H4 (cell line): ENCODE measurements at places on chromosomes 5 and 9. TPM values are rescaled to one million over a fixed set of nuclear protein-coding genes. Genes with fewer than 3 reads are reported as not detected.

- peak; percentile 62 for DNase-seq
These were observed 6.8 kb upstream of the PAEP start for GRCh38 chr9:135554718-135555117.

The PLAC8L1 gene
- total RNA-seq = not detected in 2 replicates

- DNase-seq = no peak
These were observed 53.5 kb downstream of the PLK2 start for GRCh38 chr5:58406394-58406793.

- no peak for DNase-seq
These were observed 11.4 kb upstream of the DUSP1 start for GRCh38 chr5:172782169-172783039.

The PCDHGB6 gene
- total RNA-seq = 0.02 and 0.33 TPM in 2 replicates

GRCh38 chr5:14686517-14686916 lies 22.0 kb downstream of the OTULIN start:
- DNase-seq = no peak

GRCh38 chr5:56070851-56071465 lies 76.2 kb upstream of the IL6ST start:
- no peak for DNase-seq

The TRIO gene
- 38.2 and 50.9 TPM in 2 replicates for total RNA-seq

The OR1J2 gene
- not detected in 2 replicates for total RNA-seq
